ENCODE measurements at places on chromosomes 3 and 15.

DNA sequence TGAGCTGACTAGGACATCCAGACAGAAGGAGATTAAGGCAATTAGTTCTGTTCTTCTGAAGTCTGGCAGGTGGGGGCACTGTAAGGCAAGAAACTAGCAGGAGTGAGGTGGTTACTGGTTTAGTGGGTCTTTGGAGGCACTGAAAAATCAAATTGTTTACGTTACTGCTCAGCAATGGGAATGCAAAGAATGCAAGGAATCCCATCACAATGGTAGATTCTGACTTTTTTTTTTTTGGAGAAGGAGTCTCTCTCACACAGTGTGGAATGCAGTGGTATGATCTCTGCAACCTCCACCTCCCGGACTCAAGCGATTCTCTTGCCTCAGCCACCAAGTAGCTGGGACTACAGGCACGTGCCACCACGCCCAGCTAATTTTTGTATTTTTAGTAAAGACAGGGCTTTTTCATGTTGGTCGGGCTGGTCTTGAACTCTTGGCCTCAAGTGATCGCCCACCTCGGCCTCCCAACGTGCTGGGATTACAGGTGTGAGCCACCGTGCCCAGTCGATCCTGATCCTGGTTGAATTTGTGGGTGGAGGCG is 16.4 kb downstream of the FAM107A start:
- no peak for DNase-seq

GRCh38 chr3:196232154-196232881 is 16.0 kb downstream of the SLC51A start:
- no peak for DNase-seq

DNA sequence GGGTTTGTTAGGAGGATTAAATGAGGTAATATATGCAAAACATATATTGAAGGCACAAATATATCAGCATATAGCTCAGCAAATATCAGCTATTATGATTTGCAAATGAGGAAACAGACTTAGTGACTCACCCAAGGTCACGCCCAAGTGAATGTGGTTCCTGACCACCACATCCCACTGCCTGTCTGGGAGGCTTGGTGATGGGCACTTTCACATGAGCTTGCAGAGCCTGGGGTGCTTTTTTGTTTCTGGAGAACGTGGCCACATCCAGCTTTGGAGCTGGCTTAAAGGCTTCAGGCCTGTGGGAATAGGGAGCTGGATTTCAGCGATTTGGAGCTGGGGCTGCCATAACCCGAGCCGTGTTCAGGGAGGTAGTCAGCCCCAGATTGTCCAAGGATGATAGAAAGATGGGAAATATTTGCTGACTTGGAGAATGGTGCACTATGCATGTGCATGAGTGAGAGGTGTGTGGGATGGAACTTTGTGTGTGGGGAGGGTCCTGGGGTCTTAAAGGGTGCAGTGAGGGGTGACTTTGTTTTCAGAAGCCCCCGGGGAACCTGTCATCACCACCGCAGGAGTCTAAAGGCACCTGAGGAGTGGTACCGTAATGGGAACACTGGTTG is 12.0 kb upstream of the FGD5 start:
- DNase-seq = no peak

DNA sequence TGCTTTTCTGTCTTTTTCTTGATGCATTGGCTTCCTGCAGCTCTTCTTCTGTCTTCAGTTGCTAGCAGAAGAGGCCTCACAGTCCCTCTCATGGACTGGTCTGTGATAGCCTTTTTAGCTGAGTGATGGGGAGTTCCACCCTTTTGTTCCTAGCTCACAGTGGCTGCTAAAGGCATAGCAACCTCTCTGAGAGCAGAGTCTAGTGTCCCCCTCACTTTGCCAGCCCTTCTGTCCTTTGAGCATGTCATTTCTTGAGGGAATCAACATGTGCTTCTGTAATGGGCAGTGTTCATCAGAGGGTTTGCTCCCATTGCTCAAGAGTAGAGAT is 44.4 kb downstream of the GAP43 start:
- DNase-seq = no peak

DNA sequence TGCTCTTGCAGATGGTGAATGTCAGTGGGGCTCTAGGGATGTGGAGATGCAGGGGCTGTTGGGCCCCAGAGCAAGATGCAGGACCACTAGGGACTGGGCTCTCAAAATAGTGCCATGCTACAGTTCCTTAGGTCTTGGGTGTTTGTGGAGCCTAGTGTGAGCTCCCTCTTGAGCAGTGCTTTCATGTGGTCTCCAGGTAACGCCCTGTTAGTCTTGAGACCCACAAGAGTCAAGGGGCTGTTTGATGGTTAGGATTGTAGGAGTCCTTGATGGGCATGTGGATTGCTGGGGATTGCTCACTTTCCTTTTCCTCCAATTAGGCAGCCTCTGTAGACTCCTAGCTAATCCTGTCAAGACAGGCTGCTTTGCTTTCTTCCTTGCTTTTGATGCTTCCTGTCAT is 56.0 kb downstream of the CCDC66 start:
- DNase-seq = no peak

DNA sequence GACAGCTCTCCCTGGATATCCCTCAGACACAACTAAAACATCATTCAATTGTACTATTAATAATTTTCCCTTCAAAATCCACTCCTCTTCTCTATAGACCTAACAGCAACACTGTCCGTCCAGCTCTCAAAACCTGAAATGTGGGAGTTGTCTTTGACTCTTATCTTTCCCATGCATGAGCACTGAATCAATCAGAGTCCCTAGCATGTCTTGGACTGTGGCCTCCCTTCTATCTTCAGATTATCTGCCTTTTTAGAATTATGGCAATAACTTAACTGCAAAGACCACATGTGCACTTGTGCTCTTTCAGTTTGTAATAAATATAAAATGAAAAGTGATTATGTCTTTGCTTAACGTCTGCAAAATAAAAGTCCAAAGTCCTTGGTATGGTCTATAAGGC is 107.0 kb downstream of the UBE3A start:
- DNase-seq = no peak

- DNase-seq = no peak
These were observed 225.9 kb downstream of the IGSF11 start for GRCh38 chr3:118808723-118809122.

GRCh38 chr3:141372656-141373055 is 4.4 kb downstream of the ZBTB38 start:
- no peak for DNase-seq

DNA sequence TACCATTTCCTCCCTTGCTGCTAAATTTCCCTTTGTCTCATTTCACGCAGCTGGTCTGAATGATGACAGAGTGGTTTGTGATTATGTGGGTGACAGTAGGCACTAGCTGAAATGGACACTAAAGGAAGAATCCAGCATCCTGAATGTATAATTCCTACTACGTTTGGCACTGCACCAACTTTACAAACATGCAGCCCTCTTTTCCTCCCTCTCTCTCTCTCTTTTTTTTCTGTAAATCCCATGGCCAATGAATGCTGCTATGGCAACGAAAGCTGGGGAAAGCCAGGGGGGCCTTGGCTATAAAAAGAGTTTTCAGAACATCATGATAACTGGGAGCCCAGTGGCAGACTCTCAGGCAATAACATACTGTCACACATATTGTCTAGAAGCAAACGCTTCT is 367.2 kb upstream of the AGTR1 start:
- DNase-seq = no peak

DNA sequence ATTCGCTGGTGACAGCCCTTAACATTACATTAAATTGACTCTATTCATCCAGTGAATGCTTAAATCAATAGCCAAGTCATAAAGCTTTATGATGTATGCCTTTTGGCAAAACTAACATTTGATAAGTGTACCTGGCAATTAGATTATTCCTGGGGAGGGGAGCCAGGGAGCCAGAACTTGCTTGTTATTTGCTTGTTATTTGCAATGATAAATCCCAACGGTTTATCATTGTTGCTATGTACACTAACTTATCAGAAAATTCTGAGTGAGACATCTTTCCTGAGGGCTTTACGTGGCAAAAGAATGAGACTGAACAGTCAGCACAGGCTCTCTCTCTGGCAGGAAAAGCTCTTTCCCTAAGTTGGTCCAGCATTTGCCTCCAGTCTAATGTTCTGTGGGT is 35.8 kb upstream of the FBN1 start:
- DNase-seq = no peak

DNA sequence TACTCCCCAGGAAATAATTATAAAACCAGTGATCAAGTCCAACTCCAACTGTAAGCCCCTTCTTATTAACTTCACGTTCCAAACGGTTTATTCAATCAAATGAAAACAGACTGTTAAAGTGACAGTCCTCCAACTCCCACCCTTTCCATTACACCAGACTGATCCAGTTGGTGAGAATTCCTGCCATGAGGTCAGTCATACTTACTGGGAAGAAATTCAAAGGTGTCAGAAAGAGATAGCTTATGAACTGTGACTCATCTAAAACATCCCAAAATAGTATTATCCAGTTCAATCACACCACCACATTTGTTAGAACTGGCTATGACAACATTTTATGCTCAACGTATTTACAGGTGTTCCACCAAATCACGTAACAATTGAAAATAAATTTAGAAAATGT is 19.5 kb downstream of the SMARCC1 start:
- DNase-seq = no peak

GRCh38 chr3:33419948-33420347 is 20.3 kb downstream of the UBP1 start:
- DNase-seq = no peak

DNA sequence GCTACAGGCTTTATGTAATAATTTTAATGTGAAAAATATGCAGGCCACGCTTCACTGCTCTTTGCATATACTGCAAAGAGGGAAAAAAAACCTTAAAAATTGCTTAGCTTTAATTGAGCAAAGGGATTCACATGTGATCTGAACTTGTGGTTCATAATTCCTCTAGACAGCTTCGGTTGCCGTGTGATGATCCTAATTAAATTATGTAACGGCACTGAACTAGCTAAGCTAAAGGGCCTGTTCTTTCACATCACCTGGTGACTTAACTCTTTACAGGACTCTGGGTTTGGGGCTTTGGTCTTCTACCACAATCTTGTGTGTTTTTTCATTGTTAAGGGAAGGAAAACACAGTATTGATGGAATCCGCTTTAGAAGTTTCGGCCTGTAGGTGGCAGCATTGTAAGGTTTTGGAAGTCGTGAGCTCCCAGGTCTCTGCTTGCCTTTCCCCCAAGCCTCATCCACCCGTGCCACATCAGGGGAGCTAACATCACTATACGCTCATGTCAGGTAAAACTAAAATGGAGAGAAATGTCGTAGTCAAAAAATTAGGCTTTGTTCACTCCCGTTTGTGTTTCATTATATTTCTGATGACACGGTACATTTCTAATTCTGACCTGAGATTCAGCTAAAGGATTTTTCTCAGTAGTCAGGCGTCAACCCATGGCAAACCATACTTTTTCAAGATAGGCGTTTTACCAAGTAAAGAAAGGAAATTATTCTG is 205.6 kb upstream of the DPH6 start:
- DNase-seq = peak; percentile 72

- no peak for DNase-seq
These were observed 231.9 kb downstream of the DTWD1 start for GRCh38 chr15:49852756-49853155.

- DNase-seq = peak; percentile 4
These were observed 242.1 kb upstream of the TLE3 start for GRCh38 chr15:70339571-70340493.

- DNase-seq = no peak
These were observed 141.3 kb upstream of the PDZRN3 start for GRCh38 chr3:73765878-73766545.

GRCh38 chr3:195849322-195850074 is 37.8 kb upstream of the MUC4 start:
- no peak for DNase-seq

- no peak for DNase-seq
These were observed 24.8 kb downstream of the TYRO3 start for GRCh38 chr15:41583795-41584194.

DNA sequence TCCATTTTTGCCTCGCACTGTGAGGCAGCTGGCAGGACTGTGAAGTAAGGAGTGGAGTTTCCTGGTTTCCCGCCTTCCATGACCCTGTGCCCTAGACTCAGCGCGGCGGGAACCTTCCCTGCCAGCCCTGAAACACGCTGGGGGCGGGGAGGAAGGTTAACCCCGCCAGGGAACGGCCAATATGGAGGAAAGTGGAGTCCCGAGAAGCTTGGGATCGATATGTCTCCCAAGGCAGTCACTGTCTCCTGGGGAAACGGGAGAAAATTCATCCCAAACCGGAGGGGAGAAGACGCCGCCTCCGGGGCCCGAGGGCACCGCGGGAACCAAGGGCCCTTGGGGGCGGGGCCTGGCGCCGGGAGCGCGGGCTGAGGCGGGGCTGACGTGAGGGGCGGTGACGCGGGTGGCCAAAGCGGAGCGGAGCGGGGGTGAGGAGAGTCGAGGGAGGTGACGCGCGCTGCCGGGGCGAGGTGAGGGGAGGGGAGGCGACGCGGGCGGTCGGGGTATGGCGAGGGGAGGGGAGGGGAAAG is at the start of gene HMCES:
Gene HMCES, plus strand, starts transcription at position 432 of the 527 bp plus-strand sequence. CDS start 863 bp downstream, outside the sequence.
- DNase-seq = peak; percentile 95

- no peak for DNase-seq
These were observed 417.9 kb downstream of the MECOM start for GRCh38 chr3:169245631-169246030.

- no peak for DNase-seq
These were observed 6.5 kb downstream of the MUC4 start for GRCh38 chr3:195805181-195805580.

DNA sequence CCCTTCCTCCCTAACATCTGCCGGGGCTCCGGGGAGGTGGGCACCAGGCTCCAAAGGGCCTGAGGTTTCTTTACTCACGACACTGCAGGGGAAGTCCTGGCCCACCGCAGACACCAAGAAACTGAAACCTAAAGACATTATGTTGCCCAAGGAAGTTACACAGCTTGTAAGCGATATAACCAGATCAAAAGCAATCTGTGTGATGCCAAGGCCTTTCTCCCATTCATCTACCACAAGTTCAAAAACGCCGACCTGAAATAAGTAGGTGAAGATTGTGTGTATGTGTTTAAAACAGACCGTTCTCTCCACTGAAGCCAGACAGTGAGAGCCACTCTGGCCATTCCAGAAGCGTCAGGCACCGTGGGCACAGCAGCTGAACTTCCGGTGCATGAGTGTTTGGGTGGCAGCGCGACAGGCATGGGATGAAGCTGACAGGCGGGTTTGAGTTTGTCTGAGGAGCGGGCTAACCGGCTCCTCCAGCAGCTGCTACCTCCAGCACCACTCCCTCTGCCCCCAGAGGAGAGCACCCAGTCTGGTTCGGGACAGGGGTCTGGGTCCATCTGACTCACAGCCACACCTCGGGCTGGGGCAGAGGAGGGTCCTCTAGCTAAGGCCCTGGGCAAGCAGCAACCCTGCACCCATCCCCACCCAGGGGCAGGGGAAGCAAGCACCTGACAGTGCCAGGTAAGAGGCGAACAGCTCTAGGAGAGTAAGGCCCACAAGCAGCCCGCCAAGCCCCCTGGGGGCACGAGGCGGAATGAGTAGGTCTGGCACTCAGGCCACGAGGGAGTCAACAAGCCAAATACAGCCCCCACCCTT is 1.3 kb downstream of the TNK2 start:
- peak; percentile 81 for DNase-seq

GRCh38 chr15:84099181-84099580 is 136.4 kb upstream of the GOLGA6L4 start:
- DNase-seq = no peak

Data from activated CD8-positive, alpha-beta memory T cell treated with anti-CD3 and anti-CD28 coated beads, Interleukin-2, amount 50 U/mL, for 48 hours (primary cell).